ENCODE measurements at places on chromosomes 6 and 20.
A peak's percentile ranks its signal among the peaks of the same experiment; 100 is the strongest.

DNA sequence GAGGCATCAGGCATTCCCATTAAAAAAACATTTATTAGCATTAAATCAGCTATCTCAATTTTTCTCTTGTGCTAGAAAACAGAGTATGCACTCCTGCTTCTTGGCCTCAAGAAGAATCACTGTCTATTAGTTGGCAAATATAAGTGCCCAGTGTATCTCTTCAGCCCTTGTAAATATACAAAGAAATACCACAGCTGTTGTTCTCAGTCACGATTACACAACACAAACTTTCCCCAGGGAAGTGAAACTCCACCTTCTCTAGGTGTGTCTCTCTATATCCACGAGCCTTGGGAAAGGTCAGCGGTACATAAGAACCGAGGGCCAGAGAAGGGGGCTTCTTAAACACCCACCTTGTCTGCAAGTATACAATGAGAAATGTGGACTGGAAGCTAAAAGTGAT is 194.7 kb downstream of the PKHD1 start:
- no peak for DNase-seq

DNA sequence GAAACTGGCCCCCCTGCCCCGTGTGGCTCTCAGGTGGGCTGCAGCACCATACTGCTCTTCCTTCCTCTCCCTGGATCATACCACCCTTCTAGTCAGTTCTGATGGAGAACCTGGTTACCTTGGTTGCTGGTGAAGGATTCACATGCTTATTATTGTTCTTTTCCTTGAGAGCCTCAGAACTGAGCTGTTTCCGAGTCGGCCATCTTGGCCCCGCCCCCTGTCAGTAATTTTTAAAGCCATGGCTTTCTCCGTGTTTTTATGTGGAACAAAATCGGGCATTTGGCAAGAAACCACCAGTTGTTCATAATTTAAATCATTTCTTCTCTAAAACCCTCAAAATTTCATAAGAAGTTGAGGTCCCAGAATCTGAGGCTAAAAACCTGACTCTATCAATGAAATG is 493.8 kb downstream of the NKAIN2 start:
- no peak for DNase-seq

- no peak for DNase-seq
These were observed 189.4 kb downstream of the ZFP64 start for GRCh38 chr20:52001999-52002666.

GRCh38 chr20:49901588-49901987 is 13.7 kb downstream of the SPATA2 start:
- no peak for DNase-seq

DNA sequence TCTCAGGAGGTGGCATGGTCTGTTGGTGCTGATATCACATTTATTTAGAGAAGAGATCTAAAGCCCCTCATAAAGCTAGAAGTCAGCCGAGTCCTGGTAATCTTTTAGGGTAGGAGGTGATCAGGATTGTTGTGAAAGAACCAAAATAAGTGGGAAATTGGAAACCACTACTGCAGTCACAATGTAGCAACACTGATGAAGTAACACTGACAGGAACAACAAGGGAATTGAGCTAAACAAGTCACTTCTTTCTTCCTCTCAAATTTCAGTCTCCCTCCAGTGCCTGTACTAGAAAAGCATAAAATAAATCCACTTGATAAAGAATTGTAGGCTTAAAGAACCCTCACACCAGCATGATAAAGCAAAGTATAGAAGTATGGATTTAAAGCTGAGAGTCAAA is 1509.0 kb downstream of the GRIK2 start:
- no peak for DNase-seq

DNA sequence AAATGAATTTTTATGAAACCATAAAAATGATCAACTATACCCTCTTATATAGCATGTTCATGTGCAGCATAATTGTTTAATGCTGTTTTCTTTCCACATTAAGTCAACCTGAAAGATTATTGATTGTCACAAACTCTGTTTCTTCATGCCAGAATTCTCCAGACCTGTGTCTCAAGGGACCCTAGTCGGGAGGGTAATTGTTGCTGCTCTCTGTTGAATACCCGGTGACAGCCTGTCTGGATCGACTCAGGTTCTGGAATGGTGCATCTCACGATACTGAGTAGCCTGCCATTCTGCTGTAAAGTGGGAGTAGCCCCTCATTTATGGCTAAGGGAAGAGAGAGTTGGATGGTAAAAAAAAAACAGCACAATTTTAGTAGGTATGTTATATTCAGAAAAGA is 449.9 kb upstream of the SOX4 start:
- DNase-seq: no peak

DNA sequence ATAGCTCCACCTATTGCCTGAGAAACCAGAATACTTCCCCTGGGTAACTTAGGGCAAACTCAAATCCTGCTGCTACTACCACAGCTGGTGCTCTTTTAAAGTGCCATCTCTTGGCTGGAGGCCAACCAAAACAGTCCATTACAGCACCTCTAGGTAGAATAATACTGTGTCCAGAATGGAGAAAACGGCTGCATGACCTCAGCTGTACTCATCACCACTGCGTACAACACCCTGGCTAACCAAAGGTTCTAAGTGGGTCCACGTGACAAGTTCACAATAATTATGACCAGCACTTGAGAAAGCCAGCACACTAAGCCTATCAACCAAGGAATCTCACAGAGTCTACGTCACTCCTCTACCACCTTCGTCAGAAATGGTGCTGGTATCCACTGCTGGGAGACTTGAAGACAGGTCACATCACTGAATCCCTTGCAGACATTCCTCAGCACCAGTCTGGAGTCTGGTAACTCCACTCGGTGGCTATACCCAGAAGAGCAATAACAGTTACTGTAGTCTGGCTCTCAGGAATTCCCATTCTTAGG is 40.9 kb upstream of the PKIB start:
- no peak for DNase-seq

GRCh38 chr20:38034108-38034649 is 633 bp downstream of the RPRD1B start:
- peak; percentile 28 for DNase-seq

DNA sequence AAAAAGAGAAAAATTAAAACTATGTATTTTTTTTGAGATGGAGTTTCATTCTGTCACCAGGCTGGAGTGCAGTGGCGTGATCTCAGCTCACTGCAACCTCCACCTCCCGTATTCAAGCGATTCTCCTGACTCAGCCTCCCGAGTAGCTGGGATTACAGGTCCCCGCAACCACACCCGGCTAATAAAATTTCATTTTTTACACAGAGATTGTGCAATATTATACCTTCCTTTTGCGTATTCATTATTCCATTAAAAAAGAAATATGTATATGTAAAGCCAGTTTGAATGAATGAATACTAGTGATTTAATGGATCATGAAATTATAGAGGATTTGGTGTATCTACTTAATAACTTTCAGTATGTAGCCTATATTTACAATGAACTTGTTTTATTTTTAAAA is 38.2 kb upstream of the CTAGE9 start:
- no peak for DNase-seq

DNA sequence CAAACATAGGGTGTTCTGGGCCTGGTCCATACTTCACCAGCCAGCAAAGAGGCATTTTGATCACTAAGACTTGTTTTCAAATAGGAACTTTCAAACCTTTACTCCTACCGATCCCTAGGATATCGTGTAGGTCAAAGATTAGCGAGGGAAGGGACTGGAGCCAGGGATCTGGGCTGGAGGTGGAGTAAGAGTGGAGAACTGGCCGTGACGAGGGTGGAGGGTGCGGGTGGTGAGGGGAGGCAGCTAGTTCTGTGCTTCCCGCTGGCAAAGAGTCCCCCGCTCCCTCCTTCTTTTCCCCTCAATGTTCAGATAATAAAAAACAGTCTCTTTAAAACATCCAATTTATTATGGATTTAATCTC is 189.2 kb downstream of the FOXC1 start:
- no peak for DNase-seq

GRCh38 chr20:33298391-33298790 is 15.4 kb downstream of the BPIFB1 start:
- DNase-seq: no peak

GRCh38 chr6:54102238-54102637 is 9.0 kb upstream of the MLIP start:
- no peak for DNase-seq

DNA sequence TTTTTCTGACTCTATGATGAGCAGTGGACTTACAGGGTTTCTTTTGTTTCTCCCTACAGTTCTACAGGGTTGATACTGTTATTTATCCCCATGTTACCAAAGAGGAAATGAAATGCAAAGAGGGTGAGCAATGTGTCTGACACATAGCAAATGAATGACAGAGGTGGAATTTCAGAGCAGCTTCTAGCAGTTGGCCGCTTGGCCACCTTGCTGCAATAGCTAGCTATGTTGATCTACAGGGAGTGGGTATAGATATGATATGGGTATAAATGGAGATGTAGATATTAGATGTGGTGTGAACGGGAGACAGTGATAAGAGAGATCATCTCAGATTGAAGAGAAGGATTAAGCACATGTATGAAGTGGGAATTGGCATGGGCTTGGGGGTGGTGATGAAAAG is 10.9 kb upstream of the SLC22A3 start:
- peak; percentile 70 for DNase-seq

GRCh38 chr20:1619861-1620444 is at the start of gene SIRPB1:
SIRPB1 (minus strand) TSS chr20:1620009; CDS start chr20:1619944, 65 bp downstream.
- no peak for DNase-seq

DNA sequence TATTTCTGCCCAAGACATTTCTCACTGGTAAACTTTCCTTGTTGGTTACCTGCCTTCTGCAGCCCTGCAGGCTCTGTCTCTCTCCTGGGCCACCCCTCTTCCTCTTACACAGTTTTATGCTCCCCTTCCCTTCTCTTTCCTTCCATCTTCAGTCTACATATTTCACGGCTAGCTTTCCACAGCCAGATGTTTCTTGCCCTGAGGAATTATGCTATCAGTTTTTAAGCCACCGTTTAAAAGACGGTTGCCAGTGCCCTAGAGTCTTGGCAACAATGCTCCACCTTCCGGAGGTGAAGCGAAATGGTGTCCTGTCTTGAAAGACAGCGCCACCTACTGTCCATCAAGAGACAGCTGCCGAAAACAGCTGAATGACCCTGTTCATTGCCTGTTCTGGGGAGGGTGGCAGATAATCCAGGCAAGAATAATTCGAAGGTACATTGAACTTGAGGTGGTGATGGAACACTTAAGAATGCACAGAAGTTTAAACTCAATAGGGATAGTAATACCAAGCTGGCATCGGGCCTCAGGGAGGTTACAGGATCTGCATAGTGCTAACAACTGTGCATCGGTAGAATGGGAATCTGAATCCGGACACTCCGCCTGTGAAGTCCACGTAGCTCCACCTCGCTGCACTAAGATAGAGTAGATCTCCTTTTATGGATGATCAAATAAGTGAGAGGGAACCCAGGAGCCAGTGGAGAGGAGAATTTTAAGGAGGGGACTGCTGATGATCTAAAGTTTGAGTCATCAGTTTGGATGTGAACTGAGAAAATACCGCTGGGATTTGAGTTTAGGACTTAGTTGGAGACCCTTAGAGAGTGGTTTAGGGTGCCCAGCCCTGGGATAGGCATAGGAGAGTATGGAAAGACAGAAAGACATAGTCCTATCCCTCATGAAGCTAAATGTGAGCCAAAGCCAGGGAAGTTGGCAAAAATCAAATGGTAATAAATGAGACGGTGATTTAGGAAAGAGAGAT is 4.8 kb upstream of the TRIM40 start:
- peak; percentile 93 for DNase-seq

DNA sequence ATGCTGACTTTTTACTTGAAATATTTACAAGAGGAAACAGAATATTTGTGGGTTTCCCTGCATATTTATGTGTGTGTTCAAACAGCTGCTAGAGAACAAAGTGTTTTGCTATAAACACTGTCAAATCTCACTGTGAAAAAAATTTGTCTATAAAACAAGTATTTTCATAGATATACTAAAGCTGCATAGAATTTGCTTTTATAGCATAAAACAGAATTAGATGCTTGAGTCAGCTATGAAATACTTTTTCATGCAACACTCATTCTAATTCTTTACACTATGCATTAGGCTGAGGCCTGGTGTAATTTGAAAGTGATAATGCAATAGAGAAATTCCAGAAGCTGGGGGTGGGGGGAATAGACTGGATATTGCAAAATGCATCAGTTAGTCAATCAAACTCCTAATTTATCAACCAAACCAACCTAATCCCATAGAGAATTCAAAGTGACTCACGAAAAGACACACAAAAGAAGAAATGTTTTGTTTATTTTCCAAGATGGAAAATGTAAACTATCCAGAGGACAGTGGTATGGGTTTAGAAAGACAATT is 148.2 kb downstream of the LAMA2 start:
- peak; percentile 72 for DNase-seq

DNA sequence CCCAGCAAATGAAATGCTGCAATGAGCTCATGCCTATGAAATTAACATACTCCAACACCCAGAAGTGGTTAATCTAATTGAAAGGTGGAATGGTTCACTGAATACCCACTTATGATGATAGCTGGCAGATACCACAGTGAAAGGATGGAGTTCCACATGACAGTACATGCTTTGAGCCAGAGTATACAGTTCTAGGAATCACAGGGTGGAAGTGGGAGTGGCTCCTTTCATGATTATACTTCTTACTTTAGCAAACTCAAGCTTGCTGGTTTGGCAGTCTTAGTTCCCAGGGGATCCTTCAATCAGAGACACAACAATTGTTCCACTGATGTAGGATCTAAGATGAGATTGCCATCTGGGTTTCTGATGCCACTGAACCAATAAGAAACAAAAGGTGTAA is 21.5 kb downstream of the CD164 start:
- DNase-seq: no peak

DNA sequence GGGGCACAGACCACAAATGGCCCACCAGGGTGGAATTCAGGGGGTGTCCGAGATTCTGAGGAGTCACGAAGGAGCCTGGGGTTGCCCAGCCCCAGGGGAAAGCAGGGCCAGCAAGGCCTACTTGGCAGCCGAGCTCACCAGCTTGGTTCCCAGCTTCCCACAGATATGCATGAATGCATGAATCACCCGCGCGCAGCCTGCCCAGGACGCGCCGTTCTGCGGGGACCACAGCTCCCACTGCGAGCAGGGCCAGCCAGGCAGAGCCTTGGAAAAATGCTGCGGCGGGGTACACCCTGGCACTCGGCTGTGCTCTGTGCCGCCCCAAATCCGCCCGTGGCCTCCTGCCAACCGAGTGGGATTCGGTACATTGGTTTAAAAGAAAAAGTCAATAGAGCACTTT is 211.0 kb downstream of the NFATC2 start:
- DNase-seq: no peak

DNA sequence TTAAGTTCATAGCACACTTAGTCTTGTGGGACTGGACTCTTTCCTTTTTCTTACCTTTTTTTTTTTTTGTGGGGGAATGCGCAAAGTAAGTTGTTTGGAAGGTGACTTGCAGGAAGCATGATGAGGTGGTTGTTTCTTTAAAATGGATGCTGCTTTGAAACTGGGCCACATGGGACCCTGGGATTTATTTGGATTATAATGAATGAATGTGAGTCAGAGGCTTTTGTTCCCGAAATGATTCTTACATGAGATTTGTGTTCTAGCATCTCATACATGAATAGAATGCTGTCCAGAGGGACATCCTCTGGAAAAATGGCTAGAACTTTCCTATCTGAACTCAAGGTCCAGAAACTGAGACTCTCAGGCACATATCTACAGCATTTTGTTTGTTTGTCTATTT is 236.6 kb upstream of the RNF24 start:
- no peak for DNase-seq
